ENCODE measurements at places on chromosomes 3 and 15.
A peak's percentile ranks its signal among the peaks of the same experiment; 100 is the strongest.

DNA sequence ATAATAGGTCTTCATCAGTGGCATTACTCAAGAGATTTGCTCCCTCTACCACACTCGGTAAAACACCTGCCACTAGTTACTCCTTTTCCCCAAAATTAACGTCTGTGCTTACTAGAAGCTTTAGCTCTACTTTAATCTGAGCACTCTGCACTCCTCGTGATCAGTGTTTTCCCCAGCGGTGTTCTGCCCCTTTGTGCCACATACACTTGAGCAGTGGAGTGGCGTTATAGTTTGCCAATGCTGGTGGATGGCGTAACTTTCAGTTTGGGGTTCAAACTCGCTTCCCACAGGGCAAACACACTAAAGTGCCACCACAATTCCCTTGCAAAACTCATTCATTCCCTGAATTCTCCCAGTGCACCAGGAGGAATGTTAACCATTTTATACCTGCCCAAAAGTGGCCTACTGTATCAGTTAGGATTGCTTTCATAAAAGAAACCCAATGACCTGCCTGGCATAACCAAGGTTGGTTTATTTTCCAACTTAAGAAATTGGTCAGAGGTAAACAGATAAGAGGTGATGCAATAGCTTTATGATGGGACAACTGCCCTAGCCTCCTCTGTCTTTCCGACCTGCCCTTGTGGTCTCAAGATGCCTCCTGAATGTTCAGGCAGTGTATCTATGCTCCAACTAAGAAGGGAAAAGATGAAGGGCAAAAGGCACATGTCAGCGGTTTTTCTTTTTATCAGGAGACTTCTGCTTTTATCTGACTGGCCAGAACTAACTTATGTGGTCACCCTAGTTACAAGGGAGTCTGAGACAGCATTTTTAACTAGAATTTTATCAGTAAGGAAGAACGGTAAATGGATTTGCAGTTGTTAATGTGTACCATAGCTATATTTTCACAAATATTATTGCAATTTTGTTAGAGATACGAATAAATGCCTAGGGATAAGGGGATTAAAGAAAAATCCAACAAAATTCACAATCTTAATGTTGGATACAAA lies 83.9 kb downstream of the FSIP1 start:
- no peak for DNase-seq

DNA sequence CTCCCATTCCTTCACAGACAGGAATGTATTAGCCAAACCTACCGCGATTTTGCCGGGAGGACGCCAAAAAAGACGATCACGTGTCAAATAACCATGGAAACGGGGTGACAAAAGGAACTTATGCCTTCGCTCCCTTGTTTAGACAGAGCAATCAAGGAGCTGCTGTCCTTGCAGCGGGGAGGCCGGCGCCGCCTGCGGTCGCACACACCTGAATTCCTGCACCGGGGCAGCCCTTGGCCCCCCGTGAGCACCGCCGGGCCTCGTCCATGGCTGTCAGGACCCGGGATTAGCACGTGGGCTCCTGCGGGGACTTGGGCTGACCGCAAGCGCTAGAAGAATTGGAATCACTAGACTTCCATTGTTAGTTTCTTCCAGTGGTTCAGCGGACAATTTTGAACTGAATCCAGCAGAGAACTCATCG lies 193.1 kb downstream of the SHQ1 start:
- peak; percentile 7 for DNase-seq

- no peak for DNase-seq
Measured at GRCh38 chr3:123518892-123519485, 65.9 kb downstream of the HACD2 start.

- no peak for DNase-seq
Measured at GRCh38 chr3:48990636-48991469, 812 bp downstream of the P4HTM start.

- no peak for DNase-seq
Measured at GRCh38 chr15:60967728-60968127, 261.4 kb downstream of the RORA start.

DNA sequence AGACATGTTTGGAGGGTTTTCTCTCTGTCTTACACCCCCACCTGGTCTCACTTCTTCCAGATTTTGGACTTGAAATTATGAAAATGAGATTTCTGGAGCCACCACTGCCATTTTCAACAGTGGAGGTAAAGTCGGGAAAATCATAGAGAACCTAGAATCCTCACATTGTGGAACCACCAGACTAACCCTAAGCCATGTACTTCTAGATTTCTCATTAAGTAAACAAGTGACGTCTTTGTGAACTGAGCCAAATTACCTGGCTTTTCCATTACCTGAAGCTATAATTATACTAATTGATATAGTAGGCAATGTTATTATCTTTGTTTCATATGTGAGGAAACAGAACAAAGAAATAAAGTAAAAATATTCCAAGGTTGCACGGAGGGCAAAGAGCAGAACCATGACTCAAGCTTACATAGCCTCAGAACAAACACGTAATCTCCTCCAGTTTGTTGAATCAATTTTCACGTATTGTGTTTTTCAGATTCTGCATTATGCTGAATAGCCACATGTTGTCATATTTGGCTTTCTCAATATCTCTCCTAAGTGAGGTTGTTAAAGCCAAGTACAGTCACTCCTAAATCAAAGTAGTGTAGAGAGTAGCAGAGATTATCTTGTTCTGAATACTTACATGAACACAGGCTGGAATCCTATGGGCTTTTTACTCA lies 101.3 kb upstream of the CMC1 start:
- no peak for DNase-seq

- no peak for DNase-seq
Measured at GRCh38 chr3:45555666-45556065, 38.9 kb upstream of the LIMD1 start.

- peak; percentile 87 for DNase-seq
Measured at GRCh38 chr3:131082871-131083863, 56.5 kb downstream of the NEK11 start.

DNA sequence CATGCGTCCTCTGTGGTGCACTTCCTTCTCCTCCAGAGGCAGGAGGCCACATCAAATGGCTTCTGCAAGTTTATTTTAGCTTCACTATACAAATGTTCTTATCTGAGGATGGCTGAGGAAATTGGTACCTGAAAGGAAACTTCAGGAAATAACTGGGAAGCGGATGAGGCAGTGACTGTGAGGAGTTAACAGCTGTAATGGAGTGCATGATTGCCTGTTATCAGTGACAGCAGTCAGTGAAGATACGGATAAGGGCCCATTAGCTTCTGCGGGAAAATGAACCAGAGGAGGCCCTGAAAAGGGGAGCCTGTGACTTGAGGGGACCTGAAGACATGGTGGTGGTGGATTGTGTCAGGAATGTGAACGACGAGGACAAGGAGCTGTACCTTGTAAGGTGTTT lies 51.8 kb downstream of the SPATA16 start:
- no peak for DNase-seq

- DNase-seq, result peak; percentile 56
Measured at GRCh38 chr3:4720316-4721075, 227.3 kb downstream of the ITPR1 start.
